Peyer's patch (tissue), 4 donors: ENCODE measurements at places on chromosomes 13 and 19. TPM values are rescaled to one million over a fixed set of nuclear protein-coding genes. Genes with fewer than 3 reads are reported as not detected.

DNA sequence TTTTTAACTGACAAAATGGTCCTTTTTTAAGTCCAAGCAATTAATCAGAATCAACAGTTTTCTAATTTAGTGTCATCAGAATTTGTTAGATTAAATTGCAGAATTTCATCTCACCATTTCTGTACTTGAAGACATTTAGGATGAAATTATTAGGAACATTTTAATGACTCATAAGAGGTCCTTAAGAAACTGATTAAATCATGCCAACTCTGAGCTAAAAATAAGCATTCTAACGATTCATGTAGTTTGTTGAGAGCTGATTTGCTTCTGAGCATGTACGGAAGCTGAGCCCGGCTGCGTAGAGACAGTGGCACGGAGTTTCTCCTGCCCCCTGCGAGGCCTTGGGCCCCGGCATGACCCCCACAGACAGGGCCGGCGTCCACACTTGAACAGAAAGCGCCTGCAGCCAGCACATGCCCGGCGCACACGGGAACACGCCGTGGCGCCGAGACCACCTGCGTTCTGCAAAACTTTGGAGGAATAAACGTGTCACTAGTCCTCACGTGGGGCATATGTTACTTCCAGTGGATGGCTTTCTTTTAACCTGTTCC, 89.7 kb upstream of the MCF2L start:
- no peak for DNase-seq

DNA sequence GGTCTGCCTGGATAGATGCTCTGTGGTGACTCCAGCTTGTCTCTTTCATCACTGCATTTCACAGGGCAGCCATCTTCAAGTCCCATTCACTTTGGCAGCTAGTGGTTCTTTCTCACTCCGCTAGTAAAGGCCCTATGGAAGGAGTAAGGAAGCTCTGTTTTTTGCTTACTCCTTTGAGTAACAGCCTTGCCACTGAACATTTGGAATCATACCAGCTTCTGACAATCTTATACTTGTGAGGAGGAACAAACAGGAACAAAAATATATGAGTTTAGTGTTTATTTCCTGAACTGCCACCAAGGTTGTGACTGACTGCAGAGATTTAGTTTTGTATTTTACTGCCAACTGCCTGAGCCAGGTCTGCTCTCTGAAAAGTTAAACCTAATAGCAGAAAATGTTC, 38.7 kb downstream of the KCTD4 start:
- DNase-seq: no peak

The ZNF253 gene
- total RNA-seq: 37.1 TPM

- no peak for DNase-seq
These were observed 317.0 kb downstream of the ENOX1 start for GRCh38 chr13:43469791-43470190.

DNA sequence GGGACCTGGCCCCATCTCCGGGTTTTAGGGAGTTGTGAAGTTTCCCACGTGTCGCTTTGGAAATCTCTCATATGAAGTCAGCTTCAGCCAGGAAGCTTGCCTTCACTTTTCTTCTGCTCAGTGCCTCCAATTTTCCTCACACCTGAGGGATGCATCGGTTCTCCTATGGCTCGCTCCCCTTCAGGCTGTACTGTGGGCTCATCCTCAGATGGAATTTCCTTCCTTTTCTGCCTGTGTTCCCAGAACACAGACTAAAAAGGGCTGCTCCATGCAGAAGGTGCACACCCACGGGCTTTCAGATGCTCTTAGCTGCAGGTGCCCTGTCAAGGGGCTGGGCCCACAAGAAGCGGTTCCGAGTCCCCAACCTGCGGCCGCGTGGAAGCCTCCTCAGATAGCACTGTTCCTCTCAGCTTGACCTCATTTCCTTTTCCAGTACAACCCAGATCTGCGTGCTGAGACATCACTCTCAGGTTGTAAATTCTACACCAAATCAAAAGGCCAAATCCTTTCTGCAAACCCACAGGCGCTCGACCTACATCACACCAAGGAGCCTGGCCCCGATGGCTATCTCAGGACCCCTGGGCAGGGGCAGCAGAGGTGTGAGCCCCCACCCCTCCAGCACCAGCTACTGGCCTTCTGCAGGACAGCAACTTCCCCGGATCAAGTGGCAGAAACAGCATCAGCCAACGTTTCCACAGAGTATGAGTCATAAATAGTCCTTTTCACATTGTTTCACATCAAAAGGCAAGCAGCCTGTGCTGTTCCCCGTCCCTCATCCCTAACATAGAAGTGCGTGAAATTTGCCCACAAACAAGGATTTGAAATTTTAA, 275.9 kb downstream of the ZNF536 start:
- no peak for DNase-seq
